ENCODE measurements at places on chromosomes 12 and 14.

GRCh38 chr12:53050426-53051057 lies 677 bp downstream of the TNS2 start:
- DNase-seq: no peak

- no peak for DNase-seq
Observed at GRCh38 chr14:37143475-37143874, 28.9 kb downstream of the SLC25A21 start.

DNA sequence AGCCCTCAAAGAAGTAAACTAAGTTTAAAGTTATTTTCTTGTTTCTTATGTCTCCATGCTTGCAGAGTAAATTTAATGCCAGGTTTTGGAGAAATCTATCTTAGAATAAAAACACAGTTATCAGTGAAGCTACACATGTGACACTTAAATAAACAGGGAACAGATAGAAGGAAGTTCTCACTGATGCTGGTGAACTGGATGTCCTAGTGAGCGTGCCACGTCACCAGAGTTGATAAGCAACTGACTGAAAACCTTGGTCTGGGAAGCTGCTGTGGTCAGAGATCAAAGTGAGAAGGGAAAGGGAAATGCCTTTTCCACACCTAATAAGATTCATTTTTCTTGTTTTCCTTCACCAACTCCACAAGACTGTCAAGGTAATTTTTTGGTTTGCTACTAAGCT lies 74.8 kb upstream of the PCED1B start:
- no peak for DNase-seq

DNA sequence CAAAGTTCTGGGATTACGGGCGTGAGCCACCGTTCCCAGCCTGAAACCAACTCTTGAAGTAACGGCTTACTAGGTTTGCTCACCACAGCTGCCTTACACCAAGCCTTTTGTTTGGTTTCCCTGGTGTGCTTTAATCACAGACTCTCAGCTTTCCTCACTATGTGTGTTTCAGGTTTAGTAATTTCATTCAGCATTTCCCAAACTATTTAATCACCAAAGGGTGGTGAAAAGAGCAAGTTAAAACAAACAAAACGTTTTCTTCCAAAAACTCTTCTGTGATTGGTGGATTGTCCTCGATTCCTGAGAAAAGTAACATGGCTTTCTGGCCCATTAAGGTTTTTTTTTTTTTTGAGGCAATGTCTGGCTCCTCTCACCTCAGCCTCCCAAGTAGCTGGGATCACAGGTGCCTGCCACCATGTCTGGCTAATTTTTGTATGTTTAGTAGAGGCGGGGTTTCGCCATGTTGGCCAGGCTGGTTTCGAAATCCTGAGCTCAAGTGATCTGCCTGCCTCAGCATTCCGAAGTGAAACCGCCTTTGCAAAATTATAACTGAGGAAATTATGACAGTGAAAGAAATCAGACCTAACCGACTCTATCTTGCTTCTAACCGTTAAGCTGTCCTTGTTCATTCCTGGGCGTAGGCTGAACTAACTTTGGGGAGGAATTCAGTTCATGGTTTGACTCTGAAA lies 1.5 kb upstream of the ZFYVE26 start:
- DNase-seq: no peak

DNA sequence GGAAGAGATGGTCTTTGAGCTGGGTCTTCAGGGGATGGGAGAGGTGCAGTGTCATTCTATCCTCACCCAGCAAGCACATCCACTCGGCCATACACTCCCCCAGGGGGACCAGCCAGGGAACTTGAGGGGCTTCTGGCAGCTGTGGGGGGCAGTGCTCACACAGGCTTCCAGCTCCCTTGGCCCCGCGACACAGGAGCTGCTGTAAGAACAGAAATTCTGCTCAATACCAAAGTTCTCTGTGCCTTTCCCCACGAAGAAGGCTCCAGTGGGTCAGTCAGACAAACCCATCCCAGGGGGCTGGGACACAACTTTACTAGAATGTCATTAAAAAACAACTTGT lies 289.1 kb upstream of the RTL1 start:
- DNase-seq: no peak

GRCh38 chr12:95215949-95216348 lies 1.3 kb downstream of the FGD6 start:
- no peak for DNase-seq

DNA sequence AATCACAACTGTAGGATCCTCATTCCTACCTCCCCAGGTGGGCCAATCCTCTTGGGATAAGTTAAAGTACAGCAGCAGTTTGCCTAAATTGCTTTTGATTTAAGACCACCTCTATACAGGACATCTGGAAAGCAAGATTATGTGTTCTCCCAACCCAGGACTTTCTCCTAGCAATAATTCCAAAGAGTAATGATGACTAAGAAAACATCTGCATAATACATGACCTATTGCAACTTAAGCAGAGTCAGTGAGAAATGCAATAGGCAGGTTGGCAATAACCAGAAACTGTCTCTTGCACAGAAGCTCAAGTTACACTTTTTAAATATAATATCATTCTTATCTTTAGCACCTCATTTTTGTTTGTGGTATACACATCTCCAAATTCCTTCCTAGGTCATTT lies 275.4 kb downstream of the TRHDE start:
- DNase-seq: peak; percentile 36

GRCh38 chr14:81348061-81348460 lies 52.1 kb downstream of the STON2 start:
- DNase-seq: no peak

DNA sequence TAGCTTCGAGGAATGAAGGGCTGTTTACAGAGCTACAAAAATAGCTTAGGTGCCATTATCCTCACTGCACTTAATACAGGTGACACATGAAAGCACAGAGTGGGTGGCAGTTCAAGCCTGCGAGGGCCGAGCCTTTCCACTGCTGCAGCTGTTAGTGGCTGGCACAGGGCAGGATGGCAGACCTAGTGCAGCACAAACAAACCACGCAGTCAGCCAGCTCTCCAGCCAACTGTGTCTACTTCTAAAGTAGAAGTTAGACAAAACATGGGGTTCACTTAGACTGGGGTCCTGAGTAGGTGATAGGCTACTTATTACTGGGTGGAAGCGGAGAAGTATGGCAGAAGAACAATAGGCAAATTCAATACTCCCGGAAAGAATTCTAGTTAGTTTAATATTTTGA lies 95.4 kb downstream of the DUSP16 start:
- DNase-seq: no peak

GRCh38 chr12:31236998-31237637 lies 88.8 kb downstream of the SINHCAF start:
- DNase-seq: no peak

DNA sequence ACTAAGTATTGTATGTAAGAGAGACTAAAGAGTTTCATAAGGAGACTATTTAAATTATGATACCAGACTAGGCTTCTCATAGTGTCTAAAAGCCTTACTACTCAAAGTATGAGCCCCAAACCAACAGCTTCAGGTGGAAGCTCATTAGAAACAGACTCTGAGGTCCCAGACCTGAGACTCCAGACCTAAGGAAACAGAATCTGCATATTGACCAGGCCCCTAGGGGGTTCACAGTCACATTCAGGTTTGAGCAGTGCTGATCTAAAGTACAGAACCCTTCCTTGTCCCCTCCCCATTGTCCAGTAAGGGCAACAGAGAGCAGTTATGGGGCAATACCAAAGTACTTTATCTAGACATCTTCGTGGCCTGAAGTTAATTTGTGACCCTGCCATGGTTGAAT lies 87.7 kb downstream of the SSPN start:
- DNase-seq: no peak
